ENCODE measurements at places on chromosomes 12 and 14.

GRCh38 chr14:67666750-67667449 lies 7.5 kb downstream of the VTI1B start:
- no peak for DNase-seq

DNA sequence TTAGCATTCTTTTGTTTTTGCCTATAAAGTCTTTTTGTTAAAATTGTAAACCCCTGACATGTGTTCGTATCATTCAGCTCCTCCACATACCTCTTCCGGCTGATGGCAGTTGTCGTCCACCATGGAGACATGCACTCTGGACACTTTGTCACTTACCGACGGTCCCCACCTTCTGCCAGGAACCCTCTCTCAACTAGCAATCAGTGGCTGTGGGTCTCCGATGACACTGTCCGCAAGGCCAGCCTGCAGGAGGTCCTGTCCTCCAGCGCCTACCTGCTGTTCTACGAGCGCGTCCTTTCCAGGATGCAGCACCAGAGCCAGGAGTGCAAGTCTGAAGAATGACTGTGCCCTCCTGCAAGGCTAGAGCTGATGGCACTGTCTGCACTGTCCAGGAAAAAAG lies 7.7 kb downstream of the ALKBH2 start:
- DNase-seq: no peak

DNA sequence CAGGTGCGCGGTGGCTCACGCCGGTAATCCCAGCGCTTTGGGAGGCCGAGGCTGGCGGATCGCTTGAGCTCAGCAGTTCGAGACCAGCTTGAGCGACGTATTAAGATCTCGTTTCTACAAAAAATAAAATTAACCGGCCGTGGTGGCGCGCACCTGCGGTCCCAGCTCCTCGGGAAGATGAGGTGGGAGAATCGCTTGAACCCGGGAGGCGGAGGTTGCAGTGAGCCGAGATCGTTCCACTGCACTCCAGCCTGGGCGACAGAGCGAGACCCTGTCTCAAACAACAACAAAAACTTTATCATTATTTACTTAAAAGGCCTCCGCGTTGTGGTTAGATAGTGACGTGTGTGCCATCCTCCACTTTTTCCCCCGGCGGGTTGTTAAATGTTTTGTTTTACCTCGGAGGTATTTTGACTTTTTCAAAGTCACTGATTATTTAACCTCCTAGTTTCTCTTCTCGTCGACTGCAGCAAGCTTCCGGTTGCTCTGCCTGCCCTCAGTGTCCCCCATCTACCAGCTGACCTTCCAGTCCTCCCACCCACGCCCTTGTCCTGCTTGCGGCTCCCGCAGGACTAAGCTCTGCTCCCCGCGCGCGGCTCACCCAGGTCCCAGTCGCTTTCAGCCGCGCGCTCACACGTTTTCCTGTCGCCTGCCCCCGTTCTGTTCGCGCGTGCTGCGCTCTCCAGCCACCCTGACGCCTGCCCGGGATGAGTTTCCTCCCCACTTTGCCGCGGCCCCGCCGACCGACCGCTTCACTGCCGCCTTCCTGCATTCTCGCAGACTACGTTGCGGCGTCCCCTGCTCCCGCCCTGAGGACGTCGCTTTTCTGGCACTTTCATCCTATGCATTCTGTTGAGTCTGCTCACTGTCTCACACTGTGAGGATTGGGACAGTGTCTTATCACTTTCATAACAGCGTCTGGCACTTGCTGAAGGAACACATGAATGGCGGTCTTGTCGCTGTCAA lies 1.2 kb upstream of the SCAF11 start:
- peak; percentile 87 for DNase-seq

GRCh38 chr12:52423661-52424500 lies 10.3 kb downstream of the KRT75 start:
- peak; percentile 66 for DNase-seq
